HS-5 (cell line): ENCODE measurements at places on chromosomes 6 and 20.

DNA sequence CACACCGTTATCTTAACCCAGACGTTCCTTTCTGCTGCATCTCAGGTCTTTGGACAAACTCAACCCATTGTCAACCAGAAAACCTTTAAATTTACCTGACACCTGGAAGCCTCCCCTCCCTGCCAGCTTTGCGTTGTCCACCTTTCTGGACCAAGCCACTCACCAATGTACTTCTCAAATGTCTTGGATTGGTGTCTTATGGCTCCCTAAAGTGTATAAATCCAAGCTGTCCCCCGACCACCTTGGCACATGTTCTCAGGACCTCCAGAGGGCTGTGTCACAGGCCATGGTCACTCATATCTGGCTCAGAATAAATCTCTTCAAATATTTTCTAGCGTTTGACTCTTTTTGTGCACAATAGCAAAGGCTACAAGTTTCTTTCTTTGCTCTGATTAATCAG, 250.0 kb downstream of the DLL1 start:
- no peak for DNase-seq

GRCh38 chr6:43496370-43497128, 13.6 kb downstream of the LRRC73 start:
- no peak for DNase-seq

- DNase-seq = no peak
Observed at GRCh38 chr6:163867518-163868292, 453.2 kb downstream of the QKI start.

DNA sequence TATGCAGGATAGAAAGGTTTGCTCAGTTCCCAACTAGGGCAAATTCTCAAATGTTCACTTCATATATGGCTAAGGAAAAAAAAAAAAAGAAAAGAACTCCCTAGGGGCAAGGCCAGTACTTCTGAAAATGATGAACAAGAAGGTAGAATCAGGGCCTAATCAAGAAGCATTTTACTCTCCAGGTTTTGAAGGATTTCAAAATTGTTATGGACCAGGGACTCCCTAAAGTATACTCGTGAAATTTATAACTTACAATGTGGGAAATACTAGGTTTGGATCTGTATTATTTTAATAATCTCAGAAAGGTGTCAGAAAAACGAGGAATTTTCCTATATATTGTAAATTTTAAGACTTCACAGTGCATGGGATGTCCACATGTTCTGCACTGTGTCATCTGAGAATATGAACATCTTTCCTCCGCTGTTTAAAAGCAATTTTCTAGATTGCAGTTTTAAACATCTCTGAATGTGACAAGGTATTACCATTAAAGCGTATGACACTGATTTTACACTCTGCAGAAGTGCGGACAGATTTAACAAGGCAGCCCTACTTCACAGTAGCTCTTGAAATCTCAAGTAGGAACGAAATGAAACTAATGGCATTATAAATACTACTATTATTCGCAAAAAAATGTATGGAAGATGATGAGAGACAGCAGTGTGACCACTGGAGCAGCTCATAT, 14.0 kb downstream of the PLAGL1 start:
- DNase-seq = no peak

DNA sequence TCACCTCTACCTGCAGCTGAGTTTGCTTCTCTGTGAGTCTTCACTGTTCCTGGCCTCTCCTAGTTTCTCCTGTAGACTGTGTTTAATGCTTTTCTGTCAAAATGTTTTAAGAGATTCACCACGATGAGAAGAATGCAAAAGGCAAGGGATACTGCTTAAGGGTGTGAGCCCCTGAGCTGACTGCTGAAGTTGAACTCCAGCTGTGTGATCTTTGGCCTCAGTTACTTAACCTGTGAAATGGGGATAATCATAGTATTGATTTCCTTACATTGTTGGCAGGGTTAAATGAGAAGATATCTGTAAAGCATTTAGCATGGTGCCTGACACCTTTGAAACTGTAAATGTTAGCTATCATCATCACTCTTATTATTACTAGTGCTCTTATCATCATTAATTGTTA, 230.2 kb upstream of the MYLIP start:
- DNase-seq = no peak

DNA sequence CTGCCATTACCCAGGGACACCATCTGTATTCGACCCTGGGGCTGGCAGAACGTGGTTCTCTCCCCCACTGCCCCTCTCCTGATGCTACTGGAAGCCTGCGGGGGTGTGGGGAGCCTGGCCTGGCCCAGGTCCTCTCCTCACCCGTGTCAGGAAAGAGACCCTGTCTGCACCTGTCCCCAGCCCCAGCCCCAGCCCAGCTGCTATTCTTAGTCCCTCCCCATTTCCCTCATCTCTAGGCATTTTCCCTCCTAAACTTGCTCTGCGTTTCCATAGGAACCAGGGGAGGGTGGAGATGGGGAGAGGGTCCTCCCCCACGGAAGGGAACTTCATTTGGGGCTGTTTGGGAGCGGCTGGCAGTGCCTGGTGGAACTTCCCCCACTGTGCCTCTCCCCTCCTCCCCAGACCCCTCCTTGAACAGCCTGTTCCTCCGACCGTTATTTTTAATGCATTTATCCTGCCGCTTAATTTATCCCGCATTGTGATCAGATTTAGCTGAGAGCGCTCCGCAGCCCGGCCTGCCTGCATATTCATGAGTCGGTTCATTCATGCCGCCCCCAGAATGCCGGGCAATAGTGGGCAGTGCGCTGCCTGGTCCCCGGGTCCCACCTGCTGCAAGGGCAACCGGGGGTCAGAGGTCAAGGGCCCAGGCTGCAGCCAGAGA, 31.8 kb upstream of the DLGAP4 start:
- DNase-seq = no peak

- DNase-seq = no peak
Observed at GRCh38 chr6:117477988-117478852, 4.3 kb upstream of the DCBLD1 start.

DNA sequence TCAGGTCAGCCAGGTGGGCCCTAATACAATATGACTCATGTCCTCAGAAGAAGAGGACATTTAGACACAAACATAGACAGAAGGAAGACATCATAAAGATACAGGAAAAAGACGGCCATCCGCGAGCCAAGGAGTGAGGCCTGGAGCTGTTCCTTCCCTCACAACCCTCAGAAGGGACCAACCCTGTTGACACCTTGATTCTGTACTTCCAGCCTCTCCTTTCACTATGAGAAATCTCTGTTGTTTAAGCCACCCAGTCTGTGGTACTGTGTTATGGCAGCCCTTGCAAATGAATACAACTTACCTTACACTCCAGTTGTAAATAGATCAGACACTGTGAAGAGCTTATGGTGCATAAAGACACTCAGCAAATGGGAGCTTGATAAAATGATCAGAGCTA, 199.7 kb downstream of the SAMD5 start:
- no peak for DNase-seq

DNA sequence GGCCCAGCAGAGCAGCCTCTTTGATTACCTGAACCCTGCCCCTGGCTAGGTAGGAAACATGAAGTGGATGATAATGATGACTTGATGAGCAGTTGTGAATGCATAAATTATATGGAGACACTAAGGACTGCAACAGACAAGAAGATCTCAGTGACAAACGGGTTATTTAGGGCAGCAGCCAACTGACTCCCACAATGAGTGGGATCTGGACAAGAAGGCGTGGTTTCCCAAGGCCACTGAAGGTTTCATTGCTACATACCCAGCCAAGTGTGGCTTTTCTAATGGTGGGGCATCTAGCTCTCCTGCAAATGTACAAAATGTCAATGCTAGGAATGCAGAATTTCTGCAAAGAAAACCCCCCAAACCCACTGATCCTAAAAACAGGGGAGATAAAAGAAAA, 29.4 kb downstream of the RING1 start:
- no peak for DNase-seq

- DNase-seq = no peak
Observed at GRCh38 chr6:42522942-42523814, 40.7 kb upstream of the UBR2 start.

- DNase-seq = no peak
Observed at GRCh38 chr6:161198176-161198575, 75.7 kb downstream of the AGPAT4 start.

DNA sequence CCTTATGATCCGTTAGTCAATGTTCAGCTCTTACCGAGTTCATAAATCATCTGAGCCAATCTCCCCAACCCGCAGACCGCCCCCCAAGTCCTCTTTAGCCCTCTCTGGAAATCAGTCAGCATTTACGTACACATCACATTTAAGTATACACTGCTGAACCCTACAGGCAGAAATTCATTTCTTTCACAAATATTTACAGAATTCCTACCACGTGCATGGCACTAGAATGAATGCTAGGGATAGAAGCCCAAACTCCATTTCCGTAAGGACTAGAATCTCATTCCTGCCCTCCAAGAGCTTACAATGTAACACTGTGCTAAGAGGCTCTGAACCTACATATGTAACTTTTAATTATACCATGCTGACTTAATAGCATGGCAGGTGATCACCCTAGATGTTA, 1.8 kb downstream of the OSER1 start:
- no peak for DNase-seq

GRCh38 chr6:52049252-52050050, 38.0 kb downstream of the PKHD1 start:
- DNase-seq = peak; percentile 16

GRCh38 chr20:30484009-30484748, 773.3 kb upstream of the DEFB115 start:
- no peak for DNase-seq

GRCh38 chr20:57633945-57634491, 13.8 kb upstream of the ZBP1 start:
- no peak for DNase-seq

GRCh38 chr6:39209360-39209811, 19.9 kb downstream of the KCNK5 start:
- DNase-seq = no peak

- no peak for DNase-seq
Observed at GRCh38 chr6:83615025-83615999, 93.6 kb downstream of the SNAP91 start.

DNA sequence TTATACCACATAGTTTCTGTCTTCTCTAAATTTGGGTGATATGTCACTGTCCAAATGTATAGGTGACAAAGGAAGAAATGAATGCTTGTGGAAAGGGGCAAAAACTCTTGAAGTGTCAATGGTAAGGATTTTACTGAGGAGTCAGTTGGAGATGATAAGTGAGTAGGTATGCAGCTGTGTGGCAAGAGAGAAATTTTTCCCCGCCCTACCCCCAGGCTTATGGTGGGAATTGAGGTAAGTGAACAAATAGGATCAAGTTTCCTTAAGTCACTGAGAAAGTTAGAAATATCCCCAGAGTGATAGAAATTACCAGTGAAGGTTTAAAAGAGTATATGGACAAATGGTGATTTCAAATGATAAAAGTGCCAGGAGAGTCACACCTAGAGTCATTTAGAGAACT, 11.8 kb downstream of the DSE start:
- no peak for DNase-seq

DNA sequence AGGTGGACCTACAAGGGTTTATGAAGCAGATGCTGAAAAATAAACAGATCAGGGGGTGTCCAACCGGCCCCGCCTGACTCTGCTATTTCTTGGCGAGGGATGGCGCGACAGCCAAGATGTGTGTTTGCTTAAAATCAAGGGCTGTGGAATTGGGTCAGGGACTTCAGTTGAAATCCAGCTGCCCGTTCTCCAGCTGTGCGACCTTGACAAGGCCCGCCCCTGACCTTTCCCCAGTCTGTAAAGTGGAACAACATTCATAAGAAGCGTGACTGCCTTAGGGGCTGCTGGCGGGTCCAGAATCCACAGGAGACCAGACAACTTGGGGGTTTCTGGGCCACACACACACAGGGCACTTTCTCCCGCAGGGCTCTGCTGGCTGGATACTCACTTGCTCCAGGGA, 517.5 kb downstream of the PREX1 start:
- DNase-seq = no peak

GRCh38 chr20:44609006-44609515, 26.7 kb downstream of the PKIG start:
- DNase-seq = no peak

- DNase-seq = no peak
Observed at GRCh38 chr20:17721802-17722486, 22.2 kb downstream of the BANF2 start.

GRCh38 chr6:111845441-111845871, 27.8 kb downstream of the FYN start:
- no peak for DNase-seq

DNA sequence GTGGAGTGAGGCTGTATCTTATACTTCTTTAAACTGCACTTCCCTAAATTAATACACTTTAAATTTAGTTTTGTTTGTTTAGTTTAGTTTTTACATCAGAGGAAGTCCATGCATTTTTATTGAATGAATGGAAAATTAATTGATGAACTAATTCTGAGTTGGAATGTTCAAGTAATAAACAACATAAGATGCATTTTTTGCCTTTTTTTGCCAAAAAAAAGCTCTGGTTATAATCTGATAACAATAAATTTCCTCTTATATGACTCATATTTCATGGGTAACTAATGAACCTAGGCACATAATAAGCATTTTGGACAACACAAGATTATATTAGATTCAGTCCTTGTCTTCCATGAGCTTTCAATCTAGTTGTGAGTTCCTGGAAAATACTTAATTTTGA, 323.1 kb downstream of the CENPW start:
- DNase-seq = no peak

GRCh38 chr6:151130329-151130728, 109.4 kb upstream of the AKAP12 start:
- no peak for DNase-seq

DNA sequence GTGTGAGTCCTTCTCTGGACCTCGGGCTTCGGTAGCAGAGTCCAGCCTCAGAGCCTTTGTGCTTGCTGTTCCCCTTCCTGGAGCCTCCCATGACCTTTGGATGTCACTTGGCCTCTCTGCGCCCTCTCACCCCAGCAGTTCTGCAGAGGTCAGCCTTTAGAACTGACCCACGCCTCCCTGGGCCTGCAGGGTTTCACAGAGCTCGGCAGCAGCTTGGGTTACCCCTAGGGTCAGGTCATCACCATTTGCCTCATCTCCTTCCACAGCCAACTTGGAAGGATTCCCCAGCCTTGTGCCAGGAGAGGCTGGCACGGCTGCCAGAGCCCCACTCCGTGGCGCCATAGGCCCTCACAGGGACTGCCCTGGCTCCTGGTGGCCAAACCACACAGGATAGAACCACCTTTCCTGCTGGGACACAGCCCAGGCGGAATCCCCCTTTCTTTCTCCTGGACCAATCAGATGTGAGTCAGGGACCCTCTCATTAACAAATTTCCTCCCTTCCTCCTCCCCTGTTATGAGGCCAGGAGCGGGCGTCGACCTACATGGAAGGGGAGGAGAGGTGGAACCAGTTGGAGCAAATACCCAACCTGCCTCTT, 13.9 kb upstream of the SIRPA start:
- no peak for DNase-seq

GRCh38 chr6:4981761-4982160, 22.1 kb downstream of the RPP40 start:
- no peak for DNase-seq

GRCh38 chr6:30685157-30686008, 1.1 kb downstream of the PPP1R18 start:
- no peak for DNase-seq

- no peak for DNase-seq
Observed at GRCh38 chr6:166419286-166419685, 36.5 kb upstream of the MPC1 start.

GRCh38 chr6:2792330-2793110, 27.3 kb downstream of the WRNIP1 start:
- no peak for DNase-seq

GRCh38 chr6:75397171-75397570, 96.4 kb downstream of the FILIP1 start:
- DNase-seq = no peak

- DNase-seq = no peak
Observed at GRCh38 chr6:6987749-6988148, 120.0 kb upstream of the RREB1 start.
